ENCODE measurements at places on chromosomes 2 and 18.

GRCh38 chr18:43934322-43934721, 657.0 kb upstream of the SYT4 start:
- no peak for DNase-seq

GRCh38 chr2:101200676-101201075, 49.5 kb upstream of the TBC1D8 start:
- no peak for DNase-seq

DNA sequence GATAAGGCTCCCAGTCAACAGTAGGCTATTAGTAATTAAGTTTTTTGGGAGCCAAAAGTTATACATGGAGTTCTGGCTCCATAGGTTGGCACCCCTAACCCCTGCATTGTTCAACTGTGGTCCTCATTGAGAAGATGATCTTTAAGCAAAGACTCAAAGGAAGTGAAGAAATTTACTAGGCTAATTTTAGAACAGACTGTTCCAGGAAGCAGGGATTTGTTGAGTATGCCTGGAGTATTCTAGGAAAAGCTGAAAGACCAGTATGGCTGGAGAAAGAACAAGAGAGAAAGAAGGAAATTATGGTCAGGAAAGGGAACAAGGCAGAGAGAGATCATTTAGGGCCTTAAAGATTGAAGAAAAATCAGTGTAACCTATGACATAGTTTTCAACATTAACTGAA, 125.1 kb downstream of the PMAIP1 start:
- DNase-seq: no peak

GRCh38 chr18:10086458-10087210, 172.8 kb downstream of the VAPA start:
- DNase-seq: no peak

DNA sequence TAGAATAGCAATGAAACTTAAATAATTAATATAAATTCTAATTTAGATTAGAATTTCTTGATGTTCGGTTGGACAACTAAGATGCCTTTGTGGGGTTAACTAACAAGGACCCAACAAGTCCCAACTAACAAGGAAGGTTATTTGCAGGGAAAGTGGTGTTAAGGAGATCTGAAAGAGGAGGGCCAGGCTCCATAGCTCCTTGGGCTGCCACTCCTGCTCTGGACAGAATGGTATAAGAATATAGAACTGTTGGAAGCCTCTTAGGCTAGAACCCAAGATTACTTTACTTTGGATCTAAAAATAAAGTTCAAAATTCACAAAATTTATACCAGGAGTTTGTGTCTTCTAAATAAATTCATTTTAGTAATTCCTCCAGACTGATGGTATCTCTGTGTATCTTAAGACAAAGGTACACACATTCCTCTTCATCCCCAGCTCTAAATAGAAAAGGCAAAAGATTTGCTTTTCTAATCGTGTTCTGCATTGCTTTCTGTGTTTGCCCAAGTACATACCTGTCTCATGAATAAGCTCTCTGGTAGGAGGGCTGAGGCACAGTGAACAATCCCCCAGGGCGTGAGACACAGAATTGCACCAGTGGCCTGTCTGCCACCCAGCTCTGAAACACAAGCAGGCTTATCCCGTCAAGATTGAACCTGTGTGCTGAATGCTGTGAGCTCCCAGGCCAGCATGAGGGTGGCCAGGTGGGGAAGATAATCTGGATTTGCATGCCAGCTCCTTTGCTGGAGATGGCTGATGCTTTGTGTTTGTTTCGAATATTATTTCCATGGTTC, 176.0 kb downstream of the ACKR3 start:
- DNase-seq: no peak

DNA sequence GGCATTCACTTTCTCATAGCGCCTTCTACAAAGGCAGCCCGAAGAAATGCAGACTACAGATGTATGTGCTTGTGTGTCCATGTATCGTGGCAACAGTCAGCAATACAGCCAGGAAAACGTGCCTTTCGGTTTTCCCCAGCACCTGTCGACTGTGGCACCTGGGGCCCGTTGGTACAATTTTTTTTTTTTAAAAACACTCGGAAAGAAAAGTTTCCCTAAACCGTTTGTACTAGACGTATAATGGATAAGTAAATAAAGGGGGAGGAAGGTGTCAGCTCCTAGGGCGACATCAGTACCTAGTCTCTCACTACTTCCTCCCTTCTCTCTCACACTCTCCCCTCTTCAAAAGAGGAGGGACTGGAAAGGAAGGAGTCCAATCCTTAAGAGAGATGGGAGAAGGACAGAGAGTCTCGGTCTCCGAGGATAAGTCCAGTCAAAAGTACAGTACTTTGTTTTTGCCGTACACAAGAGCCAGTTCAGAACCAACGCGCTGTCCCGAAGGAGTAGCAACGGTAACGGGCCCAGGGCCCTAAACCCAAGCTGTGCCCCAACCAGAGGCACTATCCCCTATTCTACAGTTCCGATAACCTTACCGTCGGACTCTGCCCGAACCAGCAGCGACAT, 759 bp downstream of the PPP4R3B start:
- DNase-seq: no peak

DNA sequence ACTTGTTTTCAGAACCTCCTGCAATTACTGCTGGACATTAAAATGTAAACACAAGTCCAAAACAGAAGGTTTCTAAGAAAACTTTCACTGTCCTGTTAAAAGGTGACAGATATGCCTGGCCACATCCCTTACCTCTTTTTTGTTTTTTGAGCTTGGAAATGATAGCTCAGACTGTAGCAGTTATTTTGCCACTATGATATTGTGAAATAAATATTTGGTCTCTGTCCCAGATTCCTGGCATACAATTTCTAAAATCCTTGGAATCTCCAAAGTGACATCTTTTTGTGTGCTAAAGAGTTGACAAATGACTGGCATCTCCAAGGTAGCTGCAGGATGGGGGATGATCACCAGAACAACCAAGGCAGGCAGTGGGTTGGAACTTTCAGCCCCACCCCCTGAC, 16.8 kb downstream of the TPGS2 start:
- no peak for DNase-seq

- DNase-seq: no peak
Observed at GRCh38 chr18:34002130-34002529, 222.6 kb downstream of the NOL4 start.

DNA sequence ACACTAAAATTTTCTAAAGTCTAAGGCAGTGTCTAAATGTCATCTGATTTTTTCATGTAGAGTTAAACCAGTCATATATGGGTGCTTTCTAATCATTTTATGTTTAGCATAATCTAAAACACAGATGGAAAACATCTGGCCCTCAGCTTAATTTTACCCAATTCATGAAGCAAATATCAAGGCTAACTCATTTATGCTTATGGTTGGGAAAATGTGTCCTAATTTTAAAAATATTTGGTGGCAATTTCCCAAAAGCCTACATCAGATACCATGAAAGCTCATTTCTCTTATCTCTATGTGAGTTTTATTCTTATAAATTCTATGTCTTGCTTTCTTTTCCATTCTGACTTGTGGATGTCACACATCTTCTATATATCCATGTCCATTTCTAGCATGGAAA, 7.2 kb downstream of the SP5 start:
- no peak for DNase-seq
